ENCODE measurements at places on chromosomes 13 and 19. TPM values are rescaled to one million over a fixed set of nuclear protein-coding genes. Genes with fewer than 3 reads are reported as not detected.

GRCh38 chr13:33634546-33634982 lies 183.4 kb upstream of the RFC3 start:
- H3K27me3 ChIP-seq = peaks cover 19% of the 10 kb centered on the region
- no peak overlapping the region for H3K4me3 ChIP-seq
- no peak for DNase-seq
- no peak overlapping the region for H3K27ac ChIP-seq

GRCh38 chr13:101875717-101876393 lies 423.4 kb downstream of the ITGBL1 start:
- no peaks in the 10 kb centered on the region for H3K4me1 ChIP-seq
- H3K27ac ChIP-seq = no peak overlapping the region
- no peaks in the 10 kb centered on the region for H3K36me3 ChIP-seq
- no peak overlapping the region for H3K4me3 ChIP-seq
- no peak for DNase-seq

- H3K4me1 ChIP-seq = peaks cover 4% of the 10 kb centered on the region
- H3K27me3 ChIP-seq = peaks cover 4% of the 10 kb centered on the region
- no peaks in the 10 kb centered on the region for H3K36me3 ChIP-seq
- H3K4me3 ChIP-seq = no peak overlapping the region
Observed at GRCh38 chr13:107203146-107203847, 635.4 kb upstream of the ARGLU1 start.

- H3K36me3 ChIP-seq = no peaks in the 10 kb centered on the region
- no peaks in the 10 kb centered on the region for H3K4me1 ChIP-seq
- no peaks in the 10 kb centered on the region for H3K27me3 ChIP-seq
- DNase-seq = peak; percentile 20
- H3K27ac ChIP-seq = peak overlapping the region; percentile 69
- no peak overlapping the region for H3K4me3 ChIP-seq
Observed at GRCh38 chr19:48683349-48683748, 10.5 kb upstream of the NTN5 start.

DNA sequence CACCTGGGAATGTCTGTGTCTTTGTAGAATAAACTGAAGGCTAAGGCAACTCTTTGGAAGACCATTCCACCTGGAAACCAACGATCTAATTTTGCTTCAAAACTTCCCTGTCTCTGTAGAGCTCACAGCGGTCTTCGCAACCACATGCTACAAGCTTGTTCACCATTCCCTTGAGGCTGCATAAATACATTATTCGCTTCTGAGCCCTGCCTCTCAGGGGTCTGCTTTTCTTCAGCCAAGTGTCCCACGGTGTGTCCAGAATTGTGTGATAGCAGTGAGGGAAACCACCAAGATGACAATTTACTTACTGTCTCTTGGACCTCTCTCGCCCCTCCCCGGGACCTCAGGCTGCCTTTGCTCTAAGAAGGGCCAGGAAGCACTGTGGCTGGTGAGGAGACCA lies 51.1 kb downstream of the GPR12 start:
- DNase-seq = no peak
- peaks cover 11% of the 10 kb centered on the region for H3K27me3 ChIP-seq
- no peak overlapping the region for H3K27ac ChIP-seq

- H3K4me1 ChIP-seq = peaks cover 12% of the 10 kb centered on the region
- H3K27ac ChIP-seq = no peak overlapping the region
- no peaks in the 10 kb centered on the region for H3K27me3 ChIP-seq
- no peak overlapping the region for H3K4me3 ChIP-seq
Observed at GRCh38 chr13:41696163-41697003, 239.0 kb downstream of the RGCC start.

DNA sequence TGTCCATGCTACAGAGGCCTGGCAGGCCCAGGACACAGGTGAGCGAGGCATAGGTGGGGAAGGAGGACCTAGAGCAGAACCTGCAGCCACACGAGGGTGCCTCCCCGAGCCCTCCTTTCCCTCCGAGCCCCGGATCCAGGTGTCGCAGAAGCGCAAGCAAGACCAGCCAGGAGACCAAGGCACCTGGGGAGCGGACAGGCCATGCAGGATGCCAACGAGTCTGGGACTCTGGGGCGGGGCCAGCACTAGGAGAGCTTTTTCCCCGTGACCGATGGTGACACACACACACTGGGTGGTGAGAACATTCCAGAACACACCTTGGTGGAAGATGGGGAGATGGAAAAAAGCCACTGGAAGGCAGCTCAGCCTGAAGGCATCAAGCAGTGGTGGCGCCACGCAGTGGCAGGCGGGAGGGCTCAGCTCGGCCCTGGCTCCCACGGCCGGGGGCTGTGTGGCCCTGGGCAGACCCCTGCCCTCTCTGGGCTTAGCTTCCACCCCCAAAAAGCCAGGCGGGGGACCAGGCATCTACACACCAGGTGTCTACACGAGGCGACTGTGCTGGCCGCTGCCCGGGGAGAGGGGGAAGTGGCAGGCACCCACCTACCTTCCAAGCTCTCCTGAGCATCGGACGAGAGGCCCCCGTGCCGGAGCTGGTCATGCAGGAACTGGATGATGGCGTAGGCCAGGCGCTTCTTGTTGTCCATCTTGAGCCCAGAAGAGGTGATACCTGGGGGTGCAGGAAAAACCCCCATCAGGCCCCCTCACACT lies 14.5 kb downstream of the SGTA start:
- no peaks in the 10 kb centered on the region for H3K36me3 ChIP-seq
- H3K27me3 ChIP-seq = no peaks in the 10 kb centered on the region
- no peak overlapping the region for H3K4me3 ChIP-seq
- no peak for DNase-seq
- H3K4me1 ChIP-seq = no peaks in the 10 kb centered on the region
- peak overlapping the region; percentile 83 for H3K27ac ChIP-seq

- H3K4me3 ChIP-seq = peak overlapping the region; percentile 74
- peaks cover 4% of the 10 kb centered on the region for H3K36me3 ChIP-seq
Observed at GRCh38 chr19:40754611-40755247, 3.7 kb downstream of the SNRPA start.

DNA sequence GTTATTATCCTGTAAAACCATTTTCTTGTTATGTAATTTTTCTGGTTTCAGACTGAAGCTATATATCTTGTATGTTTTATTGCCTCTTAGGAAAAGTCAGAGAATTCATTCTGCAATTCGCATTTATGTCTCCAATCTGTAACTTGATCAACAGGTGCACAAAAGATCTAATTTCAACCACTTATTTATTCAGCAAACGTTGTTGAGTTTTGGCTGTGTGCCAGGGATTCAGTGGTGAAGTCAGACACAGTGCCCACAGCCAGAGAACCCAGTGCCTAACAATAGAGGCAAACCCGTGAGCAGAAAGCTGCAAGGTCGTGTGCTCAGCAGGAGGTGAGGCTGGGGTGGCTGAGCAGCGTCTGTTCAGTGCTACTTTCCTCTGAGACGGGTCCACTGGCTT lies 119.5 kb upstream of the MCF2L start:
- peaks cover 14% of the 10 kb centered on the region for H3K36me3 ChIP-seq
- H3K4me3 ChIP-seq = no peak overlapping the region
- H3K27me3 ChIP-seq = no peaks in the 10 kb centered on the region
- no peak overlapping the region for H3K27ac ChIP-seq

GRCh38 chr13:112721198-112722104 lies 31.6 kb downstream of the ATP11A start:
- DNase-seq = no peak
- H3K4me3 ChIP-seq = no peak overlapping the region
- H3K27ac ChIP-seq = no peak overlapping the region
- H3K27me3 ChIP-seq = peaks cover 7% of the 10 kb centered on the region
- peaks cover 4% of the 10 kb centered on the region for H3K36me3 ChIP-seq

GRCh38 chr19:15288146-15288963 lies 44.0 kb downstream of the BRD4 start:
- peaks cover 90% of the 10 kb centered on the region for H3K4me1 ChIP-seq
- peak overlapping the region; percentile 91 for H3K4me3 ChIP-seq
- H3K36me3 ChIP-seq = no peaks in the 10 kb centered on the region
- peak overlapping the region; percentile 98 for H3K27ac ChIP-seq
- DNase-seq = peak; percentile 79
- H3K27me3 ChIP-seq = no peaks in the 10 kb centered on the region

DNA sequence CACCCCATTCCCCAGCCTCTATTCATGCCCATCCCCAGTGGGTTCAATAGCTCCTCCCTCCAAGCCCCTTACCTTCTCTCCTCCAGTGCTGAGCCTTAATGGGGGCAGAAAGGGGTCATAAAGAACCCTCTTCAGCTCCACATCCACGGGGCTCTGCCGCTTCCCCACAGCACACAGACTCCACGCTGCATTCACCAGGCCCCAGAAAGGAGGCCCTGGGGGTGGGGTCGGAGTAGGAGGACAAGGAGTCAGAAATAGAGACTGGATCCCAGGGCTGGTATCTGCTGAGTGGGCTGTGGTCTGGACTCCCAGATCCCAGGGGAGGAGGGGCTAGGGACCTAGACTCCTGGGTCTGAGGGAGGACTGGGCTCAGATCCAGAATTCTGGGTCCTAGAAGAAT lies 1.6 kb downstream of the CA11 start:
- H3K4me3 ChIP-seq = peak overlapping the region; percentile 97
- H3K27me3 ChIP-seq = no peaks in the 10 kb centered on the region
- DNase-seq = no peak
- H3K27ac ChIP-seq = no peak overlapping the region
- H3K36me3 ChIP-seq = no peaks in the 10 kb centered on the region

DNA sequence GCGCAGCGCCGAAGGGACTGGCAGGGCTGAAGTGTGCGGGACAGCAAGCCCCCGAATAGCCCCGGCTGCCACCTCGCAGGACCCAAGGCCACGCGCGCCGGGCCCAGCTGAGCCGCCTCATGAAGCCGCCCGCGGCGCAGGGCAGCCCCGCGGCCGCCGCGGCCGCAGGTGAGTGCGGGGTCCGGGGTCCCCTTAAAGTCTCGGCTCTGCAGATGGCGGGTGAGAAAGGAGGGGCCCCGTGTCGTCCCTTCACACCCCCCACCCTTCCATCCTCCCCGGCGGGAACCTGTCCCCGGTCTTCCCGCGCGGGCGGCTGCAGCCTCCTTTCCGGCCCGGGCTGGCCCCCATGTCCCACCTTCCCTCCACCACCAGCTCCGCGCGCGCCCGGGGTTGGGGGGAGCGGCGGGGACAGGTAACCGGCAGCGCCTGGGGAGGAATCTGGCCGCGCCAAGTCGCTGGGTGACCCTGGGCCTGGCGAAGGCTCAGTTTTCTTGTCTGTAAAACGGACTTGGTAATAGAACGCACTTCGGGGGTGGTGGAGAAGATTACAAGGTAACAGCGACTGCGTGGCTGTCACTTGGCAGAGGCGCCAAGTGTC lies 338 bp downstream of the RGCC start:
- DNase-seq = no peak
- H3K4me1 ChIP-seq = peaks cover 29% of the 10 kb centered on the region
- peak overlapping the region; percentile 82 for H3K4me3 ChIP-seq
- H3K27ac ChIP-seq = peak overlapping the region; percentile 65
- H3K36me3 ChIP-seq = no peaks in the 10 kb centered on the region
- peaks cover 46% of the 10 kb centered on the region for H3K27me3 ChIP-seq

GRCh38 chr19:45182758-45183157 lies 4.2 kb downstream of the BLOC1S3 start:
- no peak overlapping the region for H3K4me3 ChIP-seq
- peaks cover 50% of the 10 kb centered on the region for H3K4me1 ChIP-seq
- H3K27ac ChIP-seq = no peak overlapping the region
- H3K27me3 ChIP-seq = no peaks in the 10 kb centered on the region
- H3K36me3 ChIP-seq = peaks cover 13% of the 10 kb centered on the region

The C19orf67 gene
- not detected for polyA plus RNA-seq

The TPRX1 gene
- polyA plus RNA-seq = not detected

The TTYH1 gene
- polyA plus RNA-seq = not detected

The ATP4B gene
- polyA plus RNA-seq = not detected

The CCDC124 gene
- 47.4 TPM for polyA plus RNA-seq

All from naive B cell (primary cell).